GM23338 (cell line): ENCODE measurements at places on chromosomes 7 and 10.

- peak; percentile 84 for DNase-seq
These were observed 16.9 kb upstream of the PRF1 start for GRCh38 chr10:70619271-70620019.

- DNase-seq: no peak
These were observed 87.0 kb downstream of the CDK6 start for GRCh38 chr7:92749327-92749755.

GRCh38 chr7:40604601-40605438 is 470.0 kb downstream of the SUGCT start:
- peak; percentile 85 for DNase-seq

DNA sequence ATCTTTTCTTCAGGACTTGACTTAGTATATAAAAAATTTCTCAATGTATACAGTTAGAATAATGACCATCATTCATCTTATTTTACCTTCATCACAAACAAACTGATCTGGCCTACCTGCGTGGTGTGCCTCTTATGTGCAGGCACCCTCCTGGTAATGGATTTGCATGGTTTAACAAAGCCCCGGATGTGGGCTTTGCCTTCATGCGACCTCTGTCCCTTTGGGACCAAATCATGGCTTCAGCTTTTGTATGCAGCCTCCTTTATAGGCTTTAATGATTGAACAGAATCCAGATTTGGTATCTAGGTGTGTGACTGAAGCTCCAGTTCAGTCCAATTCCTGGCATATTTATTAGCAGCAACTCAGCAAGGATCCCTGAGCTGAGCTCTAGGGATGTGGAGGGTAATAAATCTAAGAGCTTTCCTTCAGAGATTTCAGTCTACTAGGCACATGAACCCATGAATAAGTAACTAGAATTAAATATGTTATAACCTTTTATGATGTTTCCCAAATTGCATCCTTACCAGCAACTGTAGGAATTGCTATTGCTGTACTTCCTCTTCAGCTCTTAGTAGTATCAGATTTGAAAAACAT is 256.9 kb downstream of the ABCA13 start:
- DNase-seq: no peak

DNA sequence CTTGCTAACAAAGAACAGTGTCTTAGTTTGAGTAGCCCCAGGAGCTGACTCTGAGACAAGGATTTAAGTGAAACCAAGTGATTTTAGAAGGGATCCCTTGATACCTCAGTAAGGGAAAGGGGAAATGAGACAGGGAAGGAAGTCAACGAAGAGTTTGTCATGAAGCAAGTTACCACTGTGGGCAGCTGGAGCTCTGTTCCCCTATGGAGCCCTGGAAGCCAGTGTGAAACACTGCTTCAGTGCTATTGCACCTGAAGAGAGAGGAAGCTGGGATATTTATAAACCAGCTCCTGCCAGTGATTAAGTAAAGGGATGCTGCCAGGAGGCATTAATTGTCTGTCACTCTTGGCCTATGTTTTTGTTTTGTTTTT is 58.9 kb upstream of the WAPL start:
- no peak for DNase-seq
